Brain pericyte (primary cell): ENCODE measurements at places on chromosomes 5 and 9.

DNA sequence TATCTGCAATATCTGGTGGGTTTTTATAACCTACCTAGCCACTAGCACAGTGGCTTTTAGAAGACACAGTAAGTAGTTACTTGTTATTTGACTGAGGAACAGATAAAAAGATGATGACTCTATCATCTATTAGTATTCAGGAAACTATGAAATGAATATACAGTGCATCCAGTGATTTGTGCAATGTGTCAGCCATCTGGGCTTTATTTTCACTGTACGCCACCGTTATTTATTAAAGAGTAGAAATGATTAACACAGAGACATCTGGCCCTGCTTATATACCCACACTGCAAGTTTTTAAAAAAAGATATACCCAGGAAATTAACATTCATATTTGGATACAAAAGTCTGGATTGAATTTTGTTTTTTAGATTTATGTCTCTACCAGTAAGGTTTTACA is 408.4 kb downstream of the PDE4D start:
- DNase-seq = no peak

GRCh38 chr5:28132151-28132550 is 1093.8 kb upstream of the CDH9 start:
- DNase-seq = no peak

- DNase-seq = no peak
Measured at GRCh38 chr9:109743696-109744095, 36.3 kb upstream of the PALM2AKAP2 start.

DNA sequence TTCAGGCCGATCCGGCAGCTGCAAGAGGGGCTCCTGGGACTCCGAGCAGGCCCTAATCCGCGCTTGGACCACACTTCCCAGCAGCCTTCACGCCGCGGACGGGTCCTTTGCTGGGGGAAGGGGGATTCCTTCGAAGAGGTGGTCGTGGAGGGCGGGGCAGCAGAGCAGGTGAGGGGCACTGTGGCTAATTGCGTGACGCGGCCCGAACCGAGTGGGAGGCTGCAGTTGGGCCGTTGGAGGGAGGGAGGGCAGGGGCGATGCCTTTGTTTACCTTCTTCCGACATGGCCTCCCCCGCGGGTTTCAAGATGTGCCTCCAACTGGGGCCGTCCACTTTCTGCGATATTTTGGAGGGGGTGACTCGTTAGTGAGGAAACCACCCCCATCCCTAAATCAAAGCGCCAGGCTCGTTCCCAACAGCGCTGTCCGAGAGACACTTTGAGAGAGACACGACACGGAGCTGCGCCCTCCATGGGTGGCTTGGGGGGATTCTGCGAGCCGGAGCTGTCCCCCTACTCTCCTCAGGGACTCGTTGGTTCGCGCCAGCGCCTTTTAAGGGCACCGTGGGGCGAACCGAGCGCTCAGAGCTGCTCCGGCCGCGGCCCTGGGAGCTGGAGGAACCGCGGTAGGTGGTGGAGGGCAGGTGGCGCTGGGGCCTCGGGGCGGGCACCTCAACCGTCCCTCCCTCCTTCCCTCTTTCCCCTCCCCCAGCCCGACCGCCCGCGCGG is at the start of gene FAM53C:
Gene FAM53C, plus strand, starts transcription at position 582 of the 726 bp plus-strand sequence. CDS start 3,070 bp downstream, outside the sequence.
- DNase-seq = peak; percentile 92

DNA sequence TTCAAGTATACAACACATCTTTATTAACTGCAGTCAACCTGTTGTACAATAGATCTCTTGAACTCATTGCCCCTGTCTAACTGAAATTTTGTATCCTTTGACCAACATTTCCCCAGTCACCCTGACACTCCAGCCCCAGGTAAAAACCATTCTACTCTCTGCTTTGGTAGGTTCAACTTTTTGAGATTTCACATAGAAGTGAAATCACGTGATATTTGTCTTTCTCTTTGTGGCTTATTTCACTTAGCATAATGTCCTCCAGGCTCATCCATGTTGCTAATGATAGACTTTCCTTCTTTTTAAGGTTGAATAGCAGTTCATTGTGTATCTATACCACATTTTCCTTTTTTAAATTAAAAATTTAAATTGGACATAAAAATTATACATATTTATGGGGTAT is 126.5 kb upstream of the MAN2A1 start:
- no peak for DNase-seq

GRCh38 chr5:65768723-65769346 is 46.8 kb downstream of the NLN start:
- DNase-seq = no peak

- no peak for DNase-seq
Measured at GRCh38 chr5:181176254-181176952, 28.6 kb downstream of the TRIM7 start.

DNA sequence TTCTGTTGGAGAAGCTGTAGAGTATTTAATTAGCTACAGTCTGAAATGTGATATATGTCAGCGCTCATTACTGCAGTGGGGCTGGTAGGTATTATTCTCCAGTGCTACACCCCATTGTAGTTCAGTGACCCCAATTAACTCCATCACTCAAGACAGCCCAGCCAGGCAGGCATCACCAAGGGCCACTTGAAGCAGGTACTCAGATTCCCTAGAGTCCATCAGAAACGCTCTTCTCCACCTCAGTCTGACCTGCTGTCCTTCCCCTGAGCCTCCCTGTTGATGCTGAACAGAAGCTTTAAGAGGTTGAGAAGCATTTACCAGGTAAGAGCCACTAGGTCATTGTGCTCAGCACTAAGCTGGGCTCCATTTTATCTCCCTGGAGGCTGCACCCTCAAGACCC is 71.8 kb downstream of the GALNT10 start:
- DNase-seq = no peak

DNA sequence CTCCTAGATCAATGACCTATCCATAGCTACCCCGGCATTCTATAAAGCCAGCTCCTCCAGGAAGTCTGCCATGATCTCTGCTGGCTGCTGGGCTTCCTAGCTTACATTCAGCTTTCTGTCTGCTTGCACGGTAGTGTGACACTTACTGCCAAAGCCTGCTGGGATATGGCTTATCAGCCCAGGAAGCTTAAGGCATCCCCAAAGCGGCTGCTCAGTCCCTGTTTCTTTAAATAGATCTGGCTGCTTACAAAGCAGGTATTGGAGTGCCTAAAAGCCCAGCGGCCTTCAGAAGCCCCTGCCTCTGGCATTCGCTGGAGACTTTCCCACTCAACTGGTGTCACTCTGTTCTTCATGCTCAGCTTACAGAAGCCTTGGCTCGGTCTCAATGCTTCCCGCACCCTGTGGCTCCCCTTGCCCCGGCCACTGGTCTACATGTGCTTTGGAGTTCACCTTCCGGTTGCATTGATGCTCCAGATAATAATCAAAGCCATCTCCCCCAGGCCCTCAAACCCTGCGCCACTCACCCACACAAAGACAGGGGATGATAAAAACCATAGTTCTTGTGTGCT is 31.3 kb upstream of the STRBP start:
- no peak for DNase-seq

DNA sequence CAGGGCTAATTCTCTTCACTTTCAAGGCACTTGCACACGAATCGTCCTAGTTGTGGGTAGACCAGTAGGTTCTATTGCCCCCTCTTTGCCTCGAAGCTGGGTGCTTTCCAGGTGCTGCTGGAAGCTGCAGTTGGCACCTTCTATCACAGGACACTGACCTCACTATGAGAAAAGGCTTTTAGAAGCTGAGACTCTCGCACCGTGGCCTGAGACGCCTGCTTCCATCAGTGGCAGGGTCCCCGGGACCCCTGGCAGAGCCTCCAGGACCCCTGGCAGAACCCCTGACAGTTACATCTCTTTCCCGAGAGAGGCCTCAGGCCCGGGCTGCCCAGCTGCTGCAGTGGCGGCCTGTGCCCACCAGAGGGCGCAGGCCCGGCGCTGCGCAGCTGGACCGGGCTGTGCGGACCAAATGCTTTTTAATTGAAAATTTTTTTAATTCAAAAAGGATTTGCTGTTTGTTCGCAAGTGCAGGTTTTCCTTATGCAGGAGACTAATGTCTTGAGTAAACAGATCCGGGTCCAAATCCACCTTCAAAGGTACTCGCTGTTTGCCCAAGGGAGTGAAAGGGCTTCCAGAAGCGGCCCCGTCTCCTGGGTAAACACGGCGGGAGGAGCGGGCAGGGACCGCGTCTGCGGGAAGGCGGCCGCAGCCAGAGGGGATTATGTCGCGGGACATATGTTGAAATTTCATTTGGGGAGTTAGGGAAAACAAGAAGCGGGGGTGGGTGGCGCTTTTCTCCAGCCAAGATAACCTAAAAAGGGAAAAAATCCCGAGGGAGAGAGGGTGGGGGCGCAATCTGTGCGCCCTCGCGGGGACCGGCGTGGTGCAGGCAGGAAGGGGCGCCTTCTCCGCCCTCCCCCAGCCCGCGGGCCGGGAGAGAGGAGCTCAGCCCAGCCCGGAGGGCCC is 114.5 kb upstream of the LMX1B start:
- no peak for DNase-seq

GRCh38 chr5:139120521-139120920 is 77.6 kb downstream of the SIL1 start:
- DNase-seq = no peak

DNA sequence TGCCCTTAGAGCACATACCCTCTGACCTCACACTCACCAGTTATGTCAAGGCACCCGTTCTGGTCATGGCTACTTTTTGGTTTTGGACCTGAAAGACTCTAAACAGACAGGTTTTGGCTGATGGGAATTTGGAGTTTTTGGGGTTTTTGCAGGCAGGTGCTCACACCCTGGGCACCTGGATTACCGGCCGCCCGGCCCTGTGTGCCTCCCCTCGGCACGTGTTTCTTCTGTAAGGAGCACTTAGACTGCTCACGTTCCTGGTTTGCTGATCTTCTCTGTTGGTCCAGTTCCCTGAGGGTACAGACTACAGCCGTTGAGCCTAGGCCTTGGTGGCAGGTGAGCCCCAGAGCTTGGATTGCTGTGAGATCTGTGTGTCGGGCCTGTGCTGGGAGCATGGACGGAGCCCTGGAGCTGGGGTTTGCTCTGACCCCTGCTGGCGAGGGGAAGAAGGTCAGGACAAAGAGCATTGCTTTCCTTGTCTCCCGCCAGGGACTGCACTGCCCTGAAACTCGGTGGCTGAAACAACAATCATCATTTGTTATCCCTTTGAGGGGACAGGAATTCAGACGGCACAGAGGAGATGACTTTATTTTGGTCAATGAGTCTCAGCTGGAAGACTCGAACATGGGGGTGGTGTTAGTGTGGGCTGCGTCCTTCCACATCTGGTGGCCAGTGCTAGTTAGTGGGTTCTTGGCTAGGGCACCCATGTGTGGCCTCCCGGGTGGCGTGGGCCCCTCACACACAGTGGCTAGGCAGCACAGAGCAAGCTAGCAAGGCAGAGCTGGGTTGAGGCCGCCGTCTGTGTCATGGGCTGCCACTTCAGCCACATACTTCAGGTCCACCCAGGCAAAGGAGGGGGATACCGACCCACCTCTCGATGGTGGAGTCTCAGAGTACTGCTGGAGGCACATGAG is 76.4 kb downstream of the EHMT1 start:
- no peak for DNase-seq

- no peak for DNase-seq
Measured at GRCh38 chr5:172707285-172708182, 63.5 kb downstream of the DUSP1 start.

GRCh38 chr9:136957901-136958300 is 5.8 kb downstream of the LCN12 start:
- DNase-seq = no peak

DNA sequence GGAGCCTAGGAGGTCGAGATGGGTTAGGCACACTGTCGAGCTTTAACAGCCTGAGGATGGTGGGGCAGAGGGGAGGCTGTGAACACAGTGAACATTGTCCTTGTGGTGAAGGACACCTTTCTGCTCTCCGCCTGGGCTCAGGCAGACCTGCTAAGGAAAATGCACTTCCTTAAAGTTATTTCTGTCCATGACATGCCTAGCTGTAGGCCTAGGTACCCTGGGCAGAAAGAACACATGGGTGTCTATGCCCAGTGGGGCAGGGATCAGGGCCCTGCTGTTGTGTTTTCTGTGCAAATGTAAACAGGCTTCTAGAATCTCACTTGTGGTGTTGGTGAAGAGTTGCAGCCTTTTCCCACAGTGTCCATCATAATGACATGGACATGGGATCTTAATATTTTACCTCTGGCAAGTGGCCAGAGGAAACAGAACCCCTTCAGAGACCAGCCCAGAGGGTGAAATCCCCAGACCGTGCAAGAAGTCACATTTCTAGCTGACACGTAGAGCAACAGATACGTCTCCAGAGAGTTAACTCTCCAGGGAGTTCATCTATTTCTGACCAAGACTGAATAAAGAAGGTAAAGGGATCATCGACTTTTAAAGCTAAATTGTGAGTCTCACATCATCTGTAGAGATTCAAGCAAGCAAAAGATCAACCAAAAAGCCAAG is 79.2 kb downstream of the C9orf152 start:
- no peak for DNase-seq

GRCh38 chr5:80656425-80656824 is 1.6 kb upstream of the DHFR start:
- DNase-seq = no peak

GRCh38 chr5:75152860-75153259 is 83.8 kb downstream of the ANKRD31 start:
- no peak for DNase-seq

GRCh38 chr9:114671605-114672004 is 10.4 kb downstream of the TEX48 start:
- no peak for DNase-seq

- DNase-seq = no peak
Measured at GRCh38 chr5:166257661-166258060, 2033.8 kb upstream of the WWC1 start.

- DNase-seq = no peak
Measured at GRCh38 chr9:112887381-112887780, 3.3 kb downstream of the SLC46A2 start.

GRCh38 chr5:93385655-93386054 is 195.4 kb downstream of the NR2F1-AS1 start:
- no peak for DNase-seq

- DNase-seq = no peak
Measured at GRCh38 chr9:133968428-133968827, 23.7 kb downstream of the VAV2 start.

- DNase-seq = no peak
Measured at GRCh38 chr9:74444369-74444768, 52.8 kb upstream of the RORB start.

DNA sequence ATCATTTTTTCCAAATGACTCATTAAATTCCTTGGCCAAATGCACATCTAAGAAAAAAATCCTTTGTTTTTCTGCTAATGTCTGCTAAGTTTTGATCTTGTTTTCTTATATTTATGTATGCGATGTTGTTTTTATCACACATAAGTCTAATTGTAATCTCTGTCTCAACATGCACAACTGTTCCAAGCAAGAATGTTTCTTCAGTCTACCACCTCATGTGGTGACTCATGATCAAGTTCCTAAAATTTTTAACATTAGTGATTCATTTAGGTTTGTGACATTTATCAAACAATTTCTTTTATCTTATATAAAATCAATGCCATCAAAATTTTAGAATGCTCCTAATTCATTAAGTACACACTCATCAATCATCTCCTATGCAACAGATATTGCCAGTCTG is 763.9 kb upstream of the FAM174A start:
- no peak for DNase-seq

GRCh38 chr5:135821802-135822201 is 12.7 kb upstream of the SLC25A48 start:
- no peak for DNase-seq
